ENCODE measurements at places on chromosomes 11 and 22.

DNA sequence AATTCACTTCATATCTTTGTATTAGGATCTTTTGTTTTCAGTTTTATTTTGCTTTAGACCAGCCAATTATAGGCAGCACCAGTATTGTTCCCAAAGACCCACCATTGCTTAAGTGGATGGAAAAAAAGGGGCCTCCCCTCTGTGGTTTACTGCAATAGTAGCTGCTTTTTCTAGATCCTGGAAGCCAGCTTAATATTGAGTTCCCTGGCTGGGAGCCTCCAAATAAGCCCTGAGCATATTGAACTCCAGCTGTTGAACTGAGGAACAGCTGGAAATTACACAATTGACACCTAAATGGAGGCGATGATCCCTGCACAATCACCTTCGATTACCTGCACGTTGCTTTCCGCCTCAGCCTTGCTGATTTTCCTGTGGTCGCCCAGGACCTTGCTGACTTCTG, 576.0 kb downstream of the SOX6 start:
- H3K36me3 ChIP-seq: no peaks in the 10 kb centered on the region
- H3K4me1 ChIP-seq: no peaks in the 10 kb centered on the region
- no peaks in the 10 kb centered on the region for H3K27me3 ChIP-seq
- H3K27ac ChIP-seq: no peak overlapping the region

DNA sequence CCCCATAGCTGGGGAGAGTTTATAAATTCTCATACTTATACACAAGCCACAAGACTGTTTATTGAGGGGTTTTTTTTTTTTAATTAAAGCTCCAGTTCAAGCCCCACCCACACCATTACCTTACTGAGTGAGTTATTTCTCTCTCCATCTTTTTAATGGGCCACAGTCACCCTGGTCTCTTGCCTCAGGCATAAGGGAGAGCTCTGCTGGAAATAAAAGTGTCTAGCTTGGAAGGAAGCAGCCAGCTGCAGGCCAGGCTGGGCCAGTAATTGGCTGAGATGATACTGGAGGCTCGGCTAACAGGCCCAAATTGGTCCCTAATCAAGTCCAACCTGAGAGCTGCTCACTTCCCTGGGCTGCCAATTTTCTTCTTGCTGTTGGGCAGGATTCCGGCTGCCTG, 174.1 kb downstream of the INSC start:
- no peak for DNase-seq
- H3K4me3 ChIP-seq: no peak overlapping the region
- H3K27ac ChIP-seq: no peak overlapping the region
- no peaks in the 10 kb centered on the region for H3K36me3 ChIP-seq
- no peaks in the 10 kb centered on the region for H3K27me3 ChIP-seq

DNA sequence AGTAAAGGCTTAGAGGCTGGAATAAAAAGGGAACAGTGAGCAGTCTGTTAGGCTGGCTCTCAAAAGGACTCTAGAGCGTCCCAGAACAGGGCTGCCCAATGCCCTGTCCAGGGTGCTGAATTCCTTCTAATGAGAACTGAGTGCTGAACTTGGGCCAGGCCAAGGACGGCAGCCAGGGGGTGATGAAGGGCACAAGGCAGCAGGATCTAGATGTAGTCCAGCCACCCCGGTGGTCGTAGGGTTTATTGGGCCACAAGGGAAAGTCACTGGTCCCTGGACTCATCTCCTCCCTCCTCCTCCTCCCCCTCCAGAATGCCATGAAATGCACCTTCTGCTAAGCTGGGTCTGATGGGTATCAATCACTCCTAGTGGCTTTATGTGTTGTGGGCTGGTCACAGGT, 19.2 kb downstream of the NPTXR start:
- no peaks in the 10 kb centered on the region for H3K36me3 ChIP-seq
- H3K27me3 ChIP-seq: no peaks in the 10 kb centered on the region
- peak; percentile 53 for DNase-seq
- no peak overlapping the region for H3K27ac ChIP-seq

- peaks cover 18% of the 10 kb centered on the region for H3K27me3 ChIP-seq
- H3K27ac ChIP-seq: no peak overlapping the region
- no peaks in the 10 kb centered on the region for H3K36me3 ChIP-seq
- H3K4me3 ChIP-seq: no peak overlapping the region
- no peak for DNase-seq
These were observed 82.9 kb upstream of the BARX2 start for GRCh38 chr11:129292771-129293170.

DNA sequence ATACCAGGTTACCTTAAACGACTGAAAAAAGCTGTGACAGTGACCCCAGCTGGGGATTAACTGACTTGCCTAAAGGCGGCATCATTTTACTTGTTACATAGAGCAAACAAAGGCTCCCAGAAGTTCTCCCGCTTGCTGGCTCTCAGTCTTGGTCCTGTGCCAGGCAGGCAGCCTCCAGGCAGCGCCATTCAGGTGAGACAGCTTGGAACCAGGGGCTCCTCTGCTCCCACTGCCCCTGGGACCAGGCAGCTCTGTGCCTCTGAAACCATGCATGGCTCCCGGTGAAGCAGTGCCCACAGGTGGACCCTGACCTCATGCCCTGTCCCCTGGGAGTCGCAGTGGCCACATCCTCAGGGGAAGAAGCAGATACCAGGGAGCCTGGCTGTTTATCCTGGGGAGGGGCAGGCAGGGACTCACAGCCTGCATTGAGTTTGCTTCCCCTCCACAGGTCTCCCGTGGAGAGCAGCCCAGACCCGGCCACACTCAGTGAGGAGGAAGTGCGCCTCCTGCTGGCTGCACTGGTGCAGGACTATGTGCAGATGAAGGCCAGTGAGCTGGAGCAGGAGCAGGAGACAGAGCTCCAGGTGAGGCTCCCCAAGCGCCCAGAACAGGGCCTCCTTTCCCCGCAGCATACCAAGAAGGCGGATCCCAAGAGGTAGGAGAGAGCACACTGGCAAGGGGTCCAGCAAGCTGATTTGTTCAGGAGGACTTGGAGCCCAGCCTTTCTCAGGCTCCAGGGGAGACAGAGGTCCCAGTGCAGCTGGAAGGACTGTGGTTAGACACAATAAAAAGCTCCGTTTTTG, 15.6 kb upstream of the CYP2R1 start:
- peak overlapping the region; percentile 2 for H3K4me3 ChIP-seq
- H3K36me3 ChIP-seq: no peaks in the 10 kb centered on the region
